ENCODE measurements at places on chromosomes 16 and 17.

- DNase-seq: no peak
Measured at GRCh38 chr17:50053654-50053960, 2.3 kb upstream of the ITGA3 start.

GRCh38 chr17:3879591-3880417 lies 13.0 kb downstream of the CAMKK1 start:
- DNase-seq: no peak

DNA sequence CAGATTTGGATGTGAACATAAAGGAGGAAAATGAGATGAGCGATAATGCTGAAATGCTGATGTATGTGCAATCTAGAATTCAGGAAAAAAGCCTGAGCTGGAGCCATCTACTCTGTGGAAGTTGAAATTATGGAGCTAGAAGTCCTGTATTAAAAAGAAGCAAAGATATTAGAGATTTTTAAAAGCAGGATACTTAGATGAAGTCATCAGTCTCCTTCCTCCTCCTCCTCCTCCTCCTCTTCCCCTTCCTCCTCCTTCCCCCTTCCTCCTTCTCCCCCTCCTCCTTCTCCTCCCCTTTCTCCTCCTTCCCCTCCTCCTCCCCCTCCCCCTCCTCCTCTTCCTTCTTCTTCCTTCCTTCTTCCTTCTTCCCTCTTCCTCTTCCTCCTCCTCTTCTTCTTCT lies 823.8 kb upstream of the CA10 start:
- no peak for DNase-seq

- no peak for DNase-seq
Measured at GRCh38 chr17:66032082-66032712, 159.7 kb downstream of the CEP112 start.

DNA sequence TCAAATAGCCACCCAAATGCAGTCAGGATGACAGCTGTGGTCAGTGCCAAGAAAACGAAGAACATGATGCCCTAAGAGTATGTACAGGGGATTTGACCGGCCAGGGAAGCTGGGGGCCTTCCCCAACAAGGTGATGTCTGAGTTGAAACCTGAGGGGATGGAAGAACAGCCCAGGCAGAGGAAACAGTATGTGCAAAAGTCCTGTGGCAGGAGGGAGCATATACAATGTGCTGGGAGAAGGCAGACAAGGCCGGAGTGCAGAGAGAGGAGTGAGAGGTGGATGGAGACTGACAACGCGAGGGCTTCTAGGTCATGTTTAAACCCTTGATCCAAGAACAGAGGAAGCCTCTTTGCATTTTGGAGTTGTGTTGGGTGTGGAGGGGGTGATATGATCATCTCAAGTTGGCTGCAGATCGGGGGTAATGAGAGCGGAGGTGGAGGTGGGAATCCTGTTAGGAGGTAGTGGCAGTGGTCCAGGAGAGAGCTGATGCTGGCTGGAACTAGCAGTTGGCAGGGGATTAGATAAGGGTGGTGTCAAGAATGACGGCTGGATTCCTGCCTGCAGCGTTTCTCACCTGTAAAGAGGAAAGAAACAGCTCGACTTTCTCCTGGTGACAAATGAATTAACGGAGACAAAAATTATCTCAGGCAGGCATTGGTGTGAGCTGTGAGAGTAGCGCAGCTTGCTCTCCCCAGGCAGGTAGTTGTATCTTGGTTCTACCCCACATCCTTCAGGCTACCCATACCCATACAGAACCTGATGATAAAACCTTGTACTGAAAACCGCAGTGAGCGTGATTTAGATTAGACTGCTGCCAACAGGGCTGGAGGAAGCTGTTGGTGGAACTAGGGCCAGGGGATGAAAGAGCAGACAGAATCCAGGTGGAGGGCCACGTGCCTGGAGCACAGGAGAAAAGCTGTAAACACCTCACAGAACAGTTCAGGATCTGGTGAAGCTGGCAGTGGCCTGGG lies 37.2 kb upstream of the NGFR start:
- no peak for DNase-seq

GRCh38 chr17:10779609-10780008 lies 24.3 kb downstream of the TMEM238L start:
- no peak for DNase-seq

DNA sequence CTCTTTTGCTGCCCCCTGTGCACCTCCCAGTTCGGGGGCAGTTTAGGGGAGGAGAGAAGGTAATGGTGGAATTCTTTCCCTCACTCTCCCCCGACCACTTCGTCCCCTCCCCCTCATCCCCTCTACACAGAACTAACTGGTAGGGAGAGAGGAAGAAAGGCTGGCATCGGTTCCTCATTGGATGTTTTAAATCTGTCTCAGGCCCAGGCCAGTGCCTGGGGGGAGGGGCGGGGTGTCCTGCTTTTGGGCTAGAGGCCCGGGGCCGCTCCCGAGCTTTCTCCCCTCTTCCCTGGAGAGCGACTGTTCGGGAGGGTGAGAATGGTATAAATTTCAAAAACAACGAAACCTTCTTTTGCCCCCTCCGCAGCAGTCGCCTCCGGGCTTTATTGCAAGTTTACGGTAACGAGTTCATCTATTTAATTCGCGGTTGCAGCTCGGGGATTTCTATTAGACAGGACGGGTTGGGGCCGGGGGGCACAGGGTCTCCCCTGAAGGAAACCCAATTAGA lies at the start of gene PRAC2:
PRAC2 (plus strand) TSS at position 271 of the 508 bp plus-strand sequence. CDS start 1,226 bp downstream, outside the sequence.
- DNase-seq: no peak

DNA sequence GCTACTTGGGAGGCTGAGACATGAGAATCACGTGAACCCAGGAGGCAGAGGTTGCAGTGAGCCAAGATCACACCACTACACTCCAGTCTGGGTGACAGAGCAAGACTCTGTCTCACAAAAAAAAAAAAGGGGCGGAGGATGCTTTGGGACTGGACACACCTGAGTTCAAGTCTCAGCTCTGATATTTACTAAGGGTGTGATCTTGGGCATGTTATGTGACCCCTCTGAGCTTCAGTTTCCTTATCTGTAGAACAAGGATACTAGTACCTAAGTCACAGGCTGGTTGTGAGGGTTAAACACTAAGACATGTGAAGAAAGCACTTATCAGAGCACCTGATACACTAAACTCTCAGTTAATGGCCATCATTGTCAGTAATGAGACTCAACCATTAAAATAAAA lies 25.9 kb downstream of the HOXB1 start:
- no peak for DNase-seq

DNA sequence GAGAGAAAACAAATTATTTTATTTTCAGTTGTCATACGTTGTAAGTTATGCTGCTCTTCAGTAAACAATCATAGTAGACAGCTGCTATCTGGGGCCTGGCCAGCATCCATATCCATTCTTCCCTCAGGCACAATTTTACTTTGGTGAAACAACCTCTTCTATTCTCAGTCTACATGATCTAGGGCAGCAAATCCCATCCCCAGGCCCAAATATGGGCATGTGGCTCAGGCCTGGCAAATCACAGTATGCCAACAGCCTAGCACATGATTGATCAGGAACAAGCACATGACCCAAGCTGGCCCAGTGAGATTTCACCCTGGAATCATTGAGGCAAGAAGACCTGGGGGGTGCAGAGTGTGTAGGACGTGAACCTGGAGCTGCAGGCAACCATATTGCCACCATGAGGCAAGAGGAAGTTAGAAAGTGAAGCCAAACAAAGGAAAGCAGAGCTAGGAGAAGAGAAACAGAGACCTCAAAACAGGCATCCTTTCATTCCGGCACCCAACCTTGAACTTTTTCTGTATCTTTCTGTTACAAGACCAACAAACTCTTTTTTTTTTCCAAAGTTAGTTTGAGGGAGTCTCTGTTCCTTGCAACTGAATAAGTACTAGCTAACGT lies 10.3 kb upstream of the ABCC12 start:
- no peak for DNase-seq

DNA sequence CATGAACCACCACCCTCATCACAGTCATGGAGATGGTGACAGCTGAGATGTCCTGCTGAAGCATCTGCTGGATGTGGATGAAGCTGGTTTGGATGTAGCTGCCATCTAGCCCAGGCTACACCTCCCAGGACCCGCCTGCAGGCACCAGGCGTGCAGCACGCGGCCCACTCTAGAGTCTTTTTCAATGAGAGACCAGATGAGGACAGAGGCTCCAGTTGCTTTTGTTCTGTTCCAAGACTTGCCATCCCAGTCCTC lies 102.1 kb downstream of the ZNF778 start:
- no peak for DNase-seq

DNA sequence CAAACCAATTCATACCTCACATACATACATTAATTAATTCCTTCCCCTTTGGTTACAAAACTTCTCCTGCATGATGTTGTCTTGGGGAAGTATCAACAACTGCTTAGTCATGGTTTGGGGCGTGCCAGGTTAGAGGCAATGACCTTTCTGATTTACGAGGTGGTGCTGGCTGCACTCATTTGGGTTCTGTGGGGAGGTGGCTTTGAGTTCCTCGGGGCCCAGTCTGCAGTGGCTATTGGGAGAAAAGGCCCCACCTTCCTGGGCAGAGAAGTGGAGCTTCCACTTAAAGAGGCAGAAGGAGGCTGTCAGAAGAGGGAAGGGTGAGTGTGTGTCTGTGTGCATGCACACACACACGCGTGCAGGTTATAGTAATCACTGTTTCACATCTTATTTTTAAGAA lies 10.2 kb upstream of the ETV4 start:
- no peak for DNase-seq

- DNase-seq: no peak
Measured at GRCh38 chr16:50593410-50594150, 45.4 kb downstream of the NKD1 start.

GRCh38 chr16:73028263-73028662 lies 19.7 kb downstream of the ZFHX3 start:
- DNase-seq: no peak

DNA sequence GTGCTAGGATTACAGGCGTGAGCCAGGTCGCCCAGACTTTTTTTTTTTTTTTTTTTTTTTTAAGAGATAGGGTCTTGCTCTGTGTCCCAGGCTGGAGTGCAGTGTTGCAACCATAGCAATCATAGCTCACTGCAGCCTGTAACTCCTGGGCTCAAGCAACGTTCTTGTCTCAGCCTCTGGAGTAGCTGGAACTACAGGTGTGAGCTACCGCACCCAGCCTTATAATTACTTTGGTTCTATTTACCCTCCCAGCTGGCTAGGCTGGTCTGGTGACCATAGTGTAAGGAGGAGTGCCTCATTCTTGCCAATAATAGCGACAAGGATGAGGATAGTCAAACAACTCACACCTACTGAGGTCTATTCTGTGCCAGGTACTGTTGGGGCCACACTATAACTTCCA lies 39.6 kb upstream of the USP7 start:
- DNase-seq: no peak

DNA sequence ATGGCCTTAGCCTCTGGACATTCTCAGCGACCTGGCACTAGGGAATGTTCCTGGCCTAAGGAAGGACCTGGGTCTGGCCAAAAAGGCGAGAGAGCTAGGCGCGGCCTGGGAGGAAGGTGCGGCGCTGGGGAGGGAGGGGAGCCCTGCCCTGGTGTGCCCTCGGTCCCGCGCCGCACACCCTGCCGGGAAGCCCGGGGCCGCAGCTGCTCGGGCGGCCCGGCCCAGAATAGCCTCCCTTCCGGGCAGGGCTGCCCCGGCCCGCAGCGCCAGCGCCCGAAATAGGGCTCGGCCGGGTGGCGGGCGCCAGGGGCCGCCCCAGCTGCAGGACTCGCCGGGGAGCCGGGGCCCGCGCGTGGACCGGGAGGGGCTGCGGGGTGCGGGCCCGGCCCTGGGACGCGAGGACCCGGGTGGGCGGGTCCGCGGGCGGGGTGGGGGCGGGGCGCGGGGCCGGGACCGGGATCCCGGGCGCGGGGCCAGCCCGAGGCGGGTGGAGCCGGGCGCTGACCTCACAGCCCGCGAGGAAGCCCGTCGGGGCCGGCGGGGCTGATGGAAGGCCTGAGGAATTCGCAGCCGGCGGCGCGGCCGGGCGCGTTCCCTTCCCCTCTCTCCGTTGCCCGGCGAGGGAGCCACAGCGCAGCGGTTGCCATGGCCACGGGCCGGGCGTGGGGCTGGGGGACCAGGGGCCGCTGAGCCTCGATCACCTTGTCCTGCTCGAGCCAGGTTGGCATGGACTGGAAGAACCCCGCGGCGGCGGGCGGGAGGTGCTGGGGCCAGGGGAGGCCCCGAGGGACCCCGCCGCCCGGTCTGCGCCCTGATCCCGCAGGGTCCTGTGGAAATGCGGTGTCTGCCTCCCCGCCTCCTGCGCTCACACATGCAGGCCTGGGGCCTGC lies 18.1 kb downstream of the SOCS3 start:
- peak; percentile 36 for DNase-seq

DNA sequence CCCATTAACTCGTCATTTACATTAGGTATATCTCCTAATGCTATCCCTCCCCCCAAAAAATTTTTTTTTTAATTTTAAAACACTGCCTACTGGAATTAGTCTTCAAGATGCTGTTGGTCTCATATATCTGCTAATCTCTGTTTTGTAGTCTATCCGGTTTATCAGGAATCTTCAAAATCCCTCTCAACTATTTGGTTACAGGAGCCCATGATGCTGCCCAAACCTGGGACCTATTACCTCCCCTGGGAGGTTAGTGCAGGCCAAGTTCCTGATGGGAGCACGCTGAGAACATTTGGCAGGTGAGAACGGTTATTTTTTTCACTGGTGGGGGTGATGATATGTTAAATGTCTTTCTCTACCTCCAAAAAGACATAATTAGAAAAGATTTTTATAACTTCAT lies 6.9 kb downstream of the TEN1 start:
- no peak for DNase-seq

- DNase-seq: no peak
Measured at GRCh38 chr16:49081554-49081953, 200.1 kb downstream of the CBLN1 start.

GRCh38 chr17:1255041-1255440 lies 15.2 kb upstream of the BHLHA9 start:
- DNase-seq: no peak

DNA sequence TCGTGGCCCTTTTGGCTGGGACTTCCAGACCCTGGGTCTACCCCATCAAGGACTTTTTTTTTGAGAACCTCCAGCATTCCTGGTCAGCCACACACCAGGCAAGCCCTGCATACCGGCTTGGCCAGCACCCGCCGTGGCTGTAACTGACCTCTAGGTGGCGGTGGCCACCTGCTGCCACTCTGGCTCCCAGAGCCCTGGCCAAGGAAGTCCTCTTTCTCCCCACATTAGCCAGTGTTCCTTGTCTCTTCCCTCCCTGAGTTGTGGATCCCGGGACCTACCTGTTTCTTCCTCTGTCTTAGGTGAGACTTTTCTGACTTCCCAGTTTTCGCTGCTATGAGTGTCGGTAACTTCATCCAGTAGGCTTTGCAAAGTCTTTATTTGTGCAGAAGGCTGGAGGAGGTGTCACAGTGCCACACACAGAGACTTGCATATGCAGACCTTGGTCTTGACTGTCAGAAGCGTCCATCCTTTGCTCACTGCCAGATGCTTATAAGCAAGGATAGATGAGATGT lies 348.3 kb downstream of the CPPED1 start:
- DNase-seq: peak; percentile 66
